ENCODE measurements at places on chromosomes 3 and 15.
A peak's percentile ranks its signal among the peaks of the same experiment; 100 is the strongest.

DNA sequence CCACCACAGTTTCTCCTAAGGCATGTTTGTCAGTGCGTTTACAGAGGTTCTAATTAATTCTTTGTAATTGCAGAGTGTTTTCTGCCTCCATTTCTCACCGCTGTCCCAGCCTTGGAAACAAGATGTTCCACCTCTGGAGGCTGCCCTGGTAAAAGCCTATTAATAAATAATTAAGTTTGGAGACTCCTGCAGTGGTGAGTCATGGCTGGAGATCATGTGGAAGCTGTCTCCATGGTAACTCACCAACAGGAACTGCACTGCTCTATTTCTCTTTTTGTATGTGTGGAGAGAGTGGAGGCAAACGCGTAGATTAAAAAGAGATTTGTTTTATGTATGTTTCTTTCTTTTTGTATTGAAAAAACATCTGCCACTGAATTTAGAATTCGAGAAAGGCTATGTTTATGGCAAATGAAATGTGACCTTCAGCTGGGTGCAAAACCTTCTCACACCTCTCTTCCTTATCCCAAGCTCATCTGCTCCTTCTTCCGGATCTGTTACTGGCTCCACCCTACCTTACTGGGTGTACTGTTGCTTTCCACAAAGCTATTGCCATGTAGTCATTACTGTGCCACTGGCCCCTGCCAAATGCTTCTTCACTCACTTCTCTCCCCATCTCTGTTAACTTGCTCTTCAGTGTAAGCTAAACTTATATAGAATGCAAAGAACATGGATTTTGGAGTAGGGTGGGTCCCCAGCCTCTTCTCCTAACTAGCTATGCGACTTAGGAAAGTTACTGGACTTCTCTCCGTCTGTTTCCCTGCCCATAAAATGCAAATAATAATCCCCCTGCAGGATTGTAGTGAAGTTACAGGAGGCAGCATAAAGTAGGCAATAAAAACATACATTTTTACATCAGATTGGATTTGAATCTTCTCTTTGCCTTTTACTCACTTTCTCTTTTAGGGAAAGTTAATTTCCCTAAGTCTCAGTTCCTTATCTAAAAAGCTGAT lies 778.5 kb downstream of the NTRK3 start:
- DNase-seq, result peak; percentile 6

DNA sequence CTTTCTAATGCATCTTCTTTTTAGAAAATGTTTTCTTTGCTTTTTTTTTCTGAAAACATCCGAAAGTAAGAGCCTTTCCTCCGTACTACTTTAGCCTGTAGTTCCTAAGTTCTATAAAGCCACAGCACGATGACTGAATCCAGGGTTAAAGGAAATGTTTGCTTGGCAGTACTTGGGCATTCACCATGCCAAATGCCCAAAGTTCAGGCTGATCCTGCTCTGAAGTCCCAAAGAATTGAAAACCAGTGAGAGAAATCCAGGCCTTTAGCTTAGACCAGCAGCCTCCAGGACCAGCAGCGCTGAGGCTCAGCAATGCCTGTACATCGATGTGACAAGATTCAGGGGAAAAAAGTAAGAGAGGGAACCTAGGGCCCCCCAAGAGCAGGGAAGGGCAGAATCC lies 35.1 kb downstream of the CCK start:
- DNase-seq, result no peak

- DNase-seq, result no peak
These were observed 39.6 kb upstream of the MAGEF1 start for GRCh38 chr3:184751204-184752040.

GRCh38 chr15:59244337-59244736 lies 37.7 kb downstream of the LDHAL6B start:
- DNase-seq, result no peak

DNA sequence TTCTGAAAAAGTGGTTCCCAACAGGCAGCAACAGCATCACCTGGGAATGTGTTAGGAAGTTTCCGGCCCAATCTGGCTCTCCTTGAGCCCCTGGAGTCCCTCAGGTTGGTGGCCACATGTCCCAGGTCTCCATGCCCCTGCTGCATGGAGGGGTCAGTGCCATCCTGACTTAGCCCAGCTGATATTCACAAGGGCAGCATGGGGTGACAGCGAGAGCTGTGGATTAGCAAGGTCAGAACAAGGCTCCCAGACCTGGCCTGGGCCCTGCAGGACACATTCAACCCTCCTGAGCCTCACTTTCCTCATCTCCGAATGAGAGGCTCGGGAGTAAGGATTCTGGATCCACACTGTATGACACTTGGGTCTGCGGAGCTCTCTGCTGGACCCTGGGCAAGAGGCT lies 243.8 kb upstream of the TLE3 start:
- no peak for DNase-seq

DNA sequence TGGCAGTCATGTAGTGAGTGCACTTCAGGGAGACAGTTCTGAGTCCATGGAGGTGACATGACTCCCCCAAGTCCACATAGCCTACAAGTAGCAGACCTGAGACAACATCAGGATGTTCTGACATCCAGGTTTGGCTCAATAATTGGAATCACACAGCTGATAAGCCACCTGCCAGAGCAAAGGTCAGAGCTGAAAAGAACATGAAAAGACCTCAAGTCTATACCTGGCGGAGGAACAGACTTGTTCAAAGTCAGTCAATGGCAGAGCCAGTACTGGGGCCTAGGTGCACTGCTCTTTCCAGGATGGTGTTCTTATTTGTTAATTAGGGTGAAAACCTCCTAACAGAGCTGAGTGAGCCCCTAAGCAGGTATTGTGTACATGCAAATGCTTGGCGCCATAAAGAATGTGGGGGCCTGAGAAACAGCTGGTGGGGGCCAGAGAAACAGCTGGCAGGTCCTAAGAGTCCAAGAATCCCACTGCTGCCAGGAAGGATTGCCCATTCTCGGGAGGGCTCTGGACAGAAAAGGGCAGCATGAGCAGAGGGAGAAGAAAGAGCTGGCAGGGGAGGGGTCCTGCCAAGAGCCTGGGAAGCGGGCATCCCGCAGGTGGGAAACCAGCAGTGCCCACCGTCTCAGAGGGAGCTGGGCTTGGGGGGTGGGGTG lies 17.1 kb downstream of the MASP1 start:
- no peak for DNase-seq

DNA sequence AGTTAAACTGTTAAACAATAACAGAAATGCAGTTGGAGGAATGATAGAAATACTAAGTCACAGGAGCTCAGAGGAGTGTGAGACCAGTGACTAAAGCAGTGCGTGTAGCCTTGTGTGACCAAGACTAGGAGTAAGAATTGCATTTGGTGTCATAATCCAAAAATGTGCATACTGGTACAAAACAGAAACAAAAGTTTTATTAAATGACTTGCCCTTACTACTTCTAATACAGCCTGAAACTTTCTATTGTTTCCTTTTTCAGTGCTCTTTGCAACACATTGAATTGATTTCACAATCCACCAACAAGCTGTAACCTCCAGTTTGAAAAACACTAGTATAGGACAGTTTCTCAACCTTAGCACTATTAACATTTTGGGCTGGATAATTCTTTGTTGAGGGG lies 17.1 kb downstream of the SNX1 start:
- no peak for DNase-seq

DNA sequence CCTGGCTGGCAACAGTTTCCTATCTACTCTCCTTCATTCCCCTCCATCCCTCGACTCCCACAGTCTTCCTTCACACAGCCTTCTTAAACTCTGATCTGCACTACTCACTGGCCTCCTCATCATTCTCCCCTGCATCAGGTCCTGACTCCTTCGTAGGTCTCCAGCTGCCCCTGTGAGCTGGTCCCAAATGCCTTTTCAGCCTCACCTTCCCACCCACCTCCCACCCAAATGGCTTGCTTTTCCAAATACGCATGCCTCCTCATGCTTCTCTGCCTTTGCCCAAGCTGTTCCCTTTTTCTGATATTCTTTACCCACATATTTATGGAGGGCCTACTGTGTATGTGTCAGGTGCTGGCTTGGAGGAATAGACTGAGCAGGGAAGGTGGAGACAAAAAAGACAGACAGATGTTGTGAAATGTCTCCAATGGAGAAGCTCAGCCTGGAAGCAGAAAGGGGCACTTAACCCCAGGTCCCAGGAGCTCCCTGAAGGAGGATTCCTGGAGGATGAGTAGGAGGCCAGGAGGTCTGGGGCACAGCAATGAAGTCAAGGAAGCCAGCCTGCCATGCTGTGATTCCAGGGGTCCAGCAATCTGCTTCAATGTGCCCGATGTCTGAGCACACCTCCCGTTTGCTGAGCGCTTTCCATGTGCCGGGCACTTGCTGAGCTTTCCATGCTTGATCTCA lies 252.2 kb downstream of the SHQ1 start:
- DNase-seq, result no peak

Measured in hepatic stellate cell (primary cell).